ACHN (cell line): ENCODE measurements at places on chromosomes 11 and 22.

DNA sequence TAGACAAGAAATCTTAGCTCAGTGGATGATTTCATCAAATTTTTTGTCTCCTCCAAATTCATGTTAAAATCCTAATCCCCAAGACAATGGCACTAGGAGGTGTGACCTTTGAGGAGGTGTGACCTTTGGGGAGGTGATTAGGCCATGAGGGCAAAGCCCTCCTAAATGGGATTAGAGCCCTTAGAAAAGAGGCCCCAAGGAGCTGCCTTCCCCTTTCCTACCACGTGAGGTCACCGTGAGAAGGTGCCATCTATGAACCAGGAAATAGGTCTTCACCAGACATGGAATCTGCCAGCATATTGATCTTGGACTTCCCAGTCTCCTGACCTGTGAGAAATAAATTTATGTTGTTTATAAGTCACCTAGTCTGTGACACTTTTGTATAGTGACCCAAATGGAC is 138.7 kb downstream of the TRIM29 start:
- DNase-seq, result peak; percentile 21

GRCh38 chr22:28874811-28875320 is 8.5 kb upstream of the ZNRF3 start:
- no peak for DNase-seq

DNA sequence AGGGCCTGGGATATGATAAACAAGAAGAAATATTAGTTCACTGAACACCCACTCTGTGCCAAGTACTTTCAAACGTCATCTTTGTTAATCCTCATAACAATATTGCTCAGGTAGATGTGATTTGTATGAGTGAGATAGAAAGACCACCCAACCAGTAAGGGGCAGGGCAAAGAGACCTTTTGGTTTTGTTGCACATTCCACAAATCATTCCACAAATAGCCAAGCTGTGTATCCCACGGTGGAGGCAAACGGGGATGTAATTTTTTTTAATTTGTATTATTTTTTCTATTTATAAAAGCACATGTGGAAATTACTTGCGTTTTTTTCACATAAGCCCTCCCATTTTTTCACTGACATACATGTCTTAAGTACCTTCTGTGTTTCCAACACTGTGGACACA is 29.0 kb downstream of the LAYN start:
- DNase-seq, result no peak

DNA sequence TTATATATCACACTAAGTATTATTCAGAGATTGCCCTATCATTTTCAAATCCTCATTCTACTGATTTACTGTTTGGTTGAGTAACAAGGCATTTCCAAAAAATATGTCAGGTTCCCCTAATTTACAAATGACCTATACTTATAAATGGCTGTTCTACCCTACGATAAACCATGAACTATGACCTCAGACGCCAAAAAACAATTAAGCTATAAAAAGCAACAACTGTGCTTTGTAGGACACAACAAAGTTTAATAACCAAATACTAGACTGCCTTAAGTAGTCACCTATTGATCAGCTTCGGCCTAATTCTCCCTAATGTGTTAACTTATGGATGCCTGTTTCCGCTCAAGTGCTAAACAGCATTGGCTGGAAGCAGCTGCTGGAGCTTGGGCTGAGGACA is 53.2 kb downstream of the PICALM start:
- no peak for DNase-seq

GRCh38 chr11:113881856-113882255 is 6.5 kb upstream of the USP28 start:
- DNase-seq, result no peak

DNA sequence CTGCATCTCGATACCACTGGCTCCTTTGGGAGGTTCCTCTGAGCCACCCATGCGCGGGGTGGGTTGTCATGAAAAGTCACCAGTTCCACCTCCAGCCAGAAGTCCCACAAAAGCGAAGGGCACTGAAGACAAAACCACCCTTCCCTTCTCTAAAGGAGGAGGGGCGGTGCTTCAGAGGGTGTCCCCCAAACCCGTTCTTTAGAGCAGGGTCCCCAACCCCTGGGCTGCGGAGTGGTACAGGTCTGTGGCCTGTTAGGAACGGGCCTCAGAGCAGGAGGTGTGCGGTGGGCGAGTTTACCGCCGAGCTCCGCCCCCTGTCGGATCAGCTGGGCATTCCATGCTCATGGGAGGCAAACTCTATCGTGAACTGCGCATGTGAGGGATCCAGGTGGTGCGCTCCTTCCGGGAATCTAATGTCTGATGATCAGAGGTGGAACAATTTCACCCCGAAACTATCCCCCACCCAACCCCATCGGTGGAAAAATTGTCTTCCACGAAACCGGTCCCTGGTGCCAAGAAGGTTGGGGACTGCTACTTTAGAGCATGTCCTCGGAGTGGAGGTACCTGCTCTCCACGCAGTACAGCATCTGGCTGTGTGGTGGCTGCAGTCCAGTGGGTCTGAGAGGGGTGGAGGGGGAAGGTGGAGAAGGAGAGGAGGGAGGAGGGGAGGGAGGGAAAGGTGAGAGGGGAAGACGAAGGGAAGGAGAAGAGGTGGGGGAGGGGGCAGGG is 72.9 kb upstream of the SEPTIN5 start:
- DNase-seq, result no peak

GRCh38 chr22:20015971-20016733 is 471 bp downstream of the ARVCF start:
- DNase-seq, result no peak

- DNase-seq, result no peak
Measured at GRCh38 chr22:28412109-28412508, 267.5 kb downstream of the TTC28 start.

GRCh38 chr11:3195251-3196160 is 23.1 kb downstream of the MRGPRG start:
- DNase-seq, result peak; percentile 19

DNA sequence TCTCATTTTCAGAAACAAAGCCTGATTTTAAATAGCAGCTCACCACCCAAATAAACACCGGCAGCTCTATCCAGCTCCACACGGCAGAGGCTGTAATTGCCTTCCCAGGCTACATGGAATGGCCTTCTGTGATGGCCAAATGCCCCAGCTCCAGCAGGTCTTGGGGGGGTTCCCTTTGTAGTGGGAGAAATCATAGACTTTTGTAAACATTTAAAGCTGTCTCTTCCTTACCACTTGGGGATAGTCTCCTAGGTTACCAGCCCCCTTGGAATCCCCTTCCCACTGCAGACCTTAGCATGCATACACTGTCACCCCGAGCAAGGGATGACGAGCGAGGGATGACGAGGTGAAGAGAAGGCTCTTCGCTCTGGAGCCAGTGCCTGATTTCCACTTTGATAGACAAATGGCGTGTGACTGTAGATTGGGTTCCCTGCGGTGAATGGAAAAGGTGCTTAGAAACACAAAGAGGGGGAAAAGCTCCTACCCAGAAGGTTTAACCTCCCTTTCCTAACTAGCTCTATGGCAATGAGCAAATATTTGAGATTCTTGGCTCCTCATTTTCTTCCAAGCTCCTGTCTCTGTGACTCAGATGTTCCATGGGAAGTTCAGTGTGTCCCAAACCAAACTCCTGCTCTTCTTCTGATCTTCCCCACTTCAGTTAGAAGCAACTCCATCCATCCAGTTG is 108.0 kb upstream of the CADM1 start:
- DNase-seq, result no peak

- DNase-seq, result no peak
Measured at GRCh38 chr22:50176850-50177536, 6.5 kb downstream of the PANX2 start.
